Neural progenitor cell (in vitro differentiated cells): ENCODE measurements at places on chromosomes 5 and 9. TPM values are rescaled to one million over a fixed set of nuclear protein-coding genes. Genes with fewer than 3 reads are reported as not detected.

PTGS1 gene
- 1.8 and 2.2 TPM in 2 replicates for total RNA-seq

RNF208 gene
- 0.77 and 0.84 TPM in 2 replicates for total RNA-seq

NIM1K gene
- total RNA-seq = not detected in 2 replicates

SNCAIP gene
- total RNA-seq = 4.8 and 5.4 TPM in 2 replicates

PHF24 gene
- 0.71 and 1.8 TPM in 2 replicates for total RNA-seq

DBN1 gene
- total RNA-seq = 113 and 338 TPM in 2 replicates

FOXD4L5 gene
- 0.19 TPM in 1 of 2 replicates, not detected in the other for total RNA-seq

GRCh38 chr5:131389096-131389868 is 125.4 kb downstream of the CDC42SE2 start:
- H3K4me3 ChIP-seq = no peak overlapping the region
- H3K36me3 ChIP-seq = no peaks in the 10 kb centered on the region
- H3K4me1 ChIP-seq = no peaks in the 10 kb centered on the region
- DNase-seq = no peak

DNA sequence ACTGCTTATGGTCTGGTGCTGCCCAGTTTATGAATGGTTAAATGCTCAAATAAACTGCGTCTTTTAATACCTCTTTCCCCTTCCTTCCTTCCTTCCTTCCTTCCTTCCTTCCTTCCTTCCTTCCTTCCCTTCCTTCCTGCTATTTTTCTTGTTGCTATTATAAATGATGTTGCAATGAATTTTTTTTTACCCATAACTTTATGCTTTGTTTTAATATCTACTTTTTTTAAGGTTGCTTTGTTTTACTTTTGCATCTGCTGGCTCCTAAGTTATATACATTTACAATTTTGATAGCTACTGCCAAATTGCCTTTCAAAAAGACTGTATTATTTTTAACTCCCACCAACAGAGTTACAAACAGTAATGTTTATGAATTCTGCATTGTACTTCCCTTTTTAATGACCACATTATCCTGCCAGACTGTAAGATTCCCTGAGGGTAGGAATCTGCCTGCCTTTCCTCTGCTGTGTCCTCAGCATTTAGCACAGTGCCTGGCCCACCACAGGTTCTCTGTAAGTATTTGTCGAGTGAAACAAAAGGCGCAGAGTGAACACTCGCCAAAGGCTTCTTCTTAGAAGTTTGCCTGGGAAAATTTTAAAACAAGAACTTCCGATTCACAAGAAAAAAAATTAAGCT is 36.9 kb downstream of the KIF4B start:
- no peaks in the 10 kb centered on the region for H3K27me3 ChIP-seq
- no peak overlapping the region for H3K27ac ChIP-seq
- DNase-seq = peak; percentile 31
- peaks cover 25% of the 10 kb centered on the region for H3K4me1 ChIP-seq
- no peak overlapping the region for H3K4me3 ChIP-seq

- no peaks in the 10 kb centered on the region for H3K4me1 ChIP-seq
- DNase-seq = no peak
- H3K4me3 ChIP-seq = no peak overlapping the region
- H3K27me3 ChIP-seq = no peaks in the 10 kb centered on the region
- H3K36me3 ChIP-seq = no peaks in the 10 kb centered on the region
Observed at GRCh38 chr5:61666064-61666621, 334.1 kb downstream of the ZSWIM6 start.

DNA sequence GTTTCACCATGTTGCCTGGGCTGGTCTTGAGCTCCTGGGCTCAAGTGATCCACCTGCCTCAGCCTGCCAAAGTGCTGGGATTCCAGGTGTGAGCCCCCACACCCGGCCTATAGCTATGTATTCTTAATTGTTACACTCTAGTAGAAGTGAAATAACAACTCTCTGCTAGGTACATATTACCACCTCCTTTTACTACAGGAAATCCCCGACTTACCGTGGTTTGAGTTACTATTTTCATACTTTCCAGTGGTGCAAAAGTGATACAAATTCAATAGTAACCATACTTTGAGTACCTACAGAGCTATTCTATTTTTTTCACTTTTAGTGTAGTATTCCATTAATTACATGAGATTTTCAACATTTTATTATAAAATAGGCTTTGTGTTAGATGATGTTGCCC is 719 bp downstream of the ARL14EPL start:
- no peak overlapping the region for H3K27ac ChIP-seq
- H3K4me1 ChIP-seq = no peaks in the 10 kb centered on the region
- no peaks in the 10 kb centered on the region for H3K27me3 ChIP-seq
- DNase-seq = no peak
- H3K36me3 ChIP-seq = no peaks in the 10 kb centered on the region

DNA sequence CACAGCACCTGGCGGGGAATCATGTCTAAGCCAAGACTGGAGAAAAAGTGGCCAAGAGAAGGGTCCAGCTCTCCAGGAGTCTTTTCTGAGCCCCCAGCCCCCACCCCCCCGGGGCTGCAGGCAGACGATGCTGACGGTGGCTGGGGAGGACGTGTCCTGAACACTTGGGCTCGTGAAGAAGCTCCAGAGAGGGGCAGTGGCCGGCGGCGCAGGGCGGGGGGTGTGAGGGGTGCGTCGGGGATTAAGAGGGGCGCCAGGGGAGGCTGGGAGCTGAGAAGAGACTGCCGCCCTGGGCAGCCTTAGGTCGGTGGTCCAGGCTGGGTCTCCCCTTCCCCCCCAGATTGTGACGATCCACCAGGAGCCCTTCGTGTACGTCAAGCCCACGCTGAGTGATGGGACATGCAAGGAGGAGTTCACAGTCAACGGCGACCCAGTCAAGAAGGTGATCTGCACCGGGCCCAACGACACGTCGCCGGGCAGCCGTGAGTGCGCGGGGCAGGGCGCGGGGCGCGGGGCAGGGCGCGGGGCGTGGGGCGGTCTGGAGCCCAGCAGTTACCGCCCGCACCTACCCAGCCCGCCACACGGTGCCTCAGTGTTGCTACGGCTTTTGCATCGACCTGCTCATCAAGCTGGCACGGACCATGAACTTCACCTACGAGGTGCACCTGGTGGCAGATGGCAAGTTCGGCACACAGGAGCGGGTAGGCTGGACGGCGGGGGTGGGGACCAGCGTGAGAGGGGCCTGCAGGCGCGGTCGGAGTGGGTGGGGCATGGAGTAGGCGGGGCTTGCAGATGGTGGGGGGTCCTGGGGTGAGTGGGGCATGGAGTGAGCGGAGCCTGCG is 8.9 kb downstream of the LRRC26 start:
- no peak overlapping the region for H3K27ac ChIP-seq
- peaks cover 100% of the 10 kb centered on the region for H3K27me3 ChIP-seq
- DNase-seq = no peak
- no peaks in the 10 kb centered on the region for H3K36me3 ChIP-seq

GRCh38 chr9:87607859-87608258 is 110.2 kb downstream of the DAPK1 start:
- no peaks in the 10 kb centered on the region for H3K36me3 ChIP-seq
- H3K4me1 ChIP-seq = peaks cover 23% of the 10 kb centered on the region
- no peak overlapping the region for H3K27ac ChIP-seq
- DNase-seq = no peak

DNA sequence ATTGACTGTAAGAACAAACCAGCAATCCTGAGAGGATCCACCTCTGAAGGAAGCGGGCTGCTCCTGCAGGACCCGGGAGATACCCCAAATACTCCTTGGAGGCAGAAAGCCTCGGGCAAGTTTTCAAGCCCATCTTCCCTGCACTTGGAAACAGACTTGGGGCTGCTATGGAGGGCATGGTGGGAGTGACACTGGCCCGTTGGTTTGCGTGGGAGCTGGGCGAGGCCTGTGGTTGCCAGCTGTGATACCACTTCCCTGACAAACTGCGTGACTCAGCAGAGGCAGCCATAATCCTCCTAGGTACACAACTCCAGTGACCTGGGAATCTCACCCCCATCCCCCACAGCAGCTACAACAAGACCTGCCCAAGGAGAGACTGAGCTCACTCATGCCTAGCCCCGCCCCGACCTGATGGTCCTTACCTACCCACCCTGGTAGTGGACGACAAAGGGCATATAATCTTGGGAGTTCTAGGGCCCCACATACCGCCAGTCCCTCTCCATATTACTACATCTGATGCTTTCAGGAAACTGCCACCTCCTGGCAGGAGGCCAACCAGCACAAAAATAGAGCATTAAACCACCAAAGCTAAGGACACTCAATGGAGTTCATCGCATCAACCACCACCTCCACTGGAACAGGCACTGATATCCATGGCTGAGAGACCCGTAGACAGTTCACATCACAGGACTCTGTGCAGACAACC is 38.1 kb upstream of the VLDLR start:
- no peak overlapping the region for H3K27ac ChIP-seq
- no peaks in the 10 kb centered on the region for H3K27me3 ChIP-seq
- no peaks in the 10 kb centered on the region for H3K36me3 ChIP-seq
- no peaks in the 10 kb centered on the region for H3K4me1 ChIP-seq

GRCh38 chr5:14204011-14204670 is 61.0 kb downstream of the TRIO start:
- DNase-seq = no peak
- no peaks in the 10 kb centered on the region for H3K27me3 ChIP-seq
- H3K27ac ChIP-seq = no peak overlapping the region
- H3K4me1 ChIP-seq = peaks cover 28% of the 10 kb centered on the region
- no peaks in the 10 kb centered on the region for H3K36me3 ChIP-seq

- no peak overlapping the region for H3K27ac ChIP-seq
- no peak for DNase-seq
- H3K4me3 ChIP-seq = no peak overlapping the region
- H3K36me3 ChIP-seq = no peaks in the 10 kb centered on the region
- no peaks in the 10 kb centered on the region for H3K27me3 ChIP-seq
- no peaks in the 10 kb centered on the region for H3K4me1 ChIP-seq
Observed at GRCh38 chr5:15371184-15371583, 128.8 kb upstream of the FBXL7 start.

GRCh38 chr5:171865471-171865870 is 79.9 kb downstream of the SMIM23 start:
- H3K4me1 ChIP-seq = no peaks in the 10 kb centered on the region
- DNase-seq = no peak
- peaks cover 9% of the 10 kb centered on the region for H3K36me3 ChIP-seq
- no peak overlapping the region for H3K4me3 ChIP-seq
- H3K27ac ChIP-seq = no peak overlapping the region

DNA sequence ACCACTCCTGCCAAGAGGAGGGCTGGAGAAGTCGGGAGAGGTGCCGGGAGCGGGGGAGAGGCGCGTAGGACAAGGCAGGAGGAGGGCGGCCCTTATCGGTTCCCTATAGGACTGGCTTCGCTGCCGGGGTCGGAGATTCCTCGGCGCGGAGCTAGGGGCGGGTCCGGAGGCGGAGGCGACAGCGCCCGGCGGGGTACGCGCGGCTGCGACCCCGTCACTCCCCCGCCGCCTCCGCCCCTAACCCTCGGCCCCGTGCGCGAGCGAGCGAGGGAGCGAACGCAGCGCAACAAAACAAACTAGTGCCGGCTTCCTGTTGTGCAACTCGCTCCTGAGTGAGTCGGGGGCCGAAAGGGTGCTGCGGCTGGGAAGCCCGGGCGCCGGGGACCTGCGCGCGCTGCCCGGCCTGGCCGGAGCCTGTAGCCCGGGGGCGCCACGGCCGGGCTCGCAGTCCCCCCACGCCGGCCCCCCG is 2.0 kb downstream of the GLIS3 start:
- H3K4me1 ChIP-seq = peaks cover 12% of the 10 kb centered on the region
- no peaks in the 10 kb centered on the region for H3K36me3 ChIP-seq
- DNase-seq = peak; percentile 94

DNA sequence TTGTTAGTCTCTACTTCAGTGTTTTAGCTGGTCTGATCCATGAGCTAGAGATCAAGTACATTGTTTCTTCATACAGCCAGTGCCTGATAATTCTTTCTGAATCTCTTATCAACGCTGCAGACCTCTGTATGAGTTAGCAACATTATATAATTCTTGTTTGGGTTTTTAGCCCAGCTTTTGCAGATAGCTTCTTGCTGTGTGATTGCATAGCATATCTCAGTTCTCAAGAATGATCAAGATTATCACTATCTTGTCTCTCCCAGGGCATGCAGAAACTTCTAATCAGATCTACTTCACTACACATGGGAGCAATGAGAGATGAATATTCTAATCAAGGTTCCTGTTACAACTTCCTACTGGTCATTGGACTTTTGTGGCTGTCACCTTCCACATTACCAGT is 158.3 kb downstream of the FAM174A start:
- no peaks in the 10 kb centered on the region for H3K27me3 ChIP-seq
- DNase-seq = no peak
- H3K27ac ChIP-seq = no peak overlapping the region
- H3K36me3 ChIP-seq = no peaks in the 10 kb centered on the region
- no peaks in the 10 kb centered on the region for H3K4me1 ChIP-seq

DNA sequence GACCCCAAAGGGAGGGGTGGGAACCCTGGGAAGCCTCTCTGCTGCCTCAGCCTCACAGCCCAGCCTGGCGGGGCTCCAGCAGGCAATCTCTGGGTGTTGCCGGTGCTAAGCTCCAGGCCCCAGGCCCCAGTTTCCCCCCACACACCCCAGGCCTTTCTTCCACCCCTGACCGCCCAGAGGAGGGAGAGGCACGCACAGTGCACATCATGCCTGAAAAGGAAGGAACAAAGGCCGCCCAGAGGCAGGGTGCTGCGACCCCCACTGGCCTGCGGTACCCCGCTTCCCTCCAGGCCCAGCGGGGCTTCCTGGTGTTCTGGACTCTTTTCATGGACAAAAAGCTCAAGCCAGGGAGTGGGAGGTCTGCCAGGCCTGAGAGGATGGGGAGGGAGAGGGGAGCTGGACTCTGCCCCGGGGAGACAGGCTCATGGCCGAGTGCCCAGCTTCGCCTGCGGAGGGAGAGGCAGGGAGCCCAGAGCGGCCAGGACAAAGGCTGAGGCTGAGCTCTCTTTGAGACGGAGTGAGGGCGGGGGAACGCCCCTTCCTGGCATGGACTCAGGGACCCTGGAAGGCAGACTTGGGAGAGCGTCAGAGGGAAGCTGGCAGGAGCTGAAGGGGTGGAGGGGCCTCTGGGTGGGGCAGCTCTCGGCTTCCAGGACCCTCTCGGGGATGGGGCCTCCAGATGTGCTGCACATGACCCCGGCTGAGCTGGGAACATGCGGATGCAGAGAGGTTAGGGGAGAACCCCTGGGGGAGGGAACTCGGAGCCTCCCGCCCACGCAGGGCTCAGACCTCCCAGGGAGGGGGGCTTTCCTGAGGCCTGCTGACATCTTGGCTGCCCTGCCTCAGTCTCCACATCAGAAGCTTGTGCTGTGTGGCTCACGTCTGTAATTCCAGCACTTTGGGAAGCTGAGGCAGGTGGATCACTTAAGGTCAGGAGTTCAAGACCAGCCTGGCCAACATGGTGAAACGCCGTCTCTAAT is 1.8 kb upstream of the ENTPD2 start:
- H3K27me3 ChIP-seq = peaks cover 80% of the 10 kb centered on the region
- DNase-seq = peak; percentile 61
- no peaks in the 10 kb centered on the region for H3K36me3 ChIP-seq
- no peak overlapping the region for H3K27ac ChIP-seq

DNA sequence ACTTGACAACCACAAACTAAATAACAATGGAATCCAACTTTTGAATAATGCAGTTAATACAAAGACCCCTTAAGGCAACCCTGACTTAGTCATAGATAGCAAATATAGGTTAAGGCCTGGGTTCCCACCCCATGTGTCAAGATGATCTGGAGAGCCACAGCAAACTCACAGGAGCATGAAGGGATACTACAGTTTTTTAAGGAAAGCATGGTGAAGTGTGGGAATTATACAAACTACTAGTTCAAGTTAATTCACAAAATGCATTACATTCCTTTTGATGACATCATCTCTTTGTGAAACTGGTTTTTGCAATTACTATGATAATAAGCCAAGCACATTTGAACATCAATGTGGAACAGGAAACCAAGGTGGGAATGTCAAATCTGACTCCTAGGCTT is 50.6 kb downstream of the LHFPL2 start:
- H3K4me1 ChIP-seq = no peaks in the 10 kb centered on the region
- H3K27me3 ChIP-seq = no peaks in the 10 kb centered on the region
- H3K36me3 ChIP-seq = no peaks in the 10 kb centered on the region
- no peak overlapping the region for H3K4me3 ChIP-seq
